ENCODE measurements at places on chromosomes 2 and 18.

GRCh38 chr18:62258616-62259015, 66.5 kb upstream of the TNFRSF11A start:
- no peak for DNase-seq

- DNase-seq = no peak
Observed at GRCh38 chr2:24110660-24111303, 12.4 kb downstream of the PFN4 start.

DNA sequence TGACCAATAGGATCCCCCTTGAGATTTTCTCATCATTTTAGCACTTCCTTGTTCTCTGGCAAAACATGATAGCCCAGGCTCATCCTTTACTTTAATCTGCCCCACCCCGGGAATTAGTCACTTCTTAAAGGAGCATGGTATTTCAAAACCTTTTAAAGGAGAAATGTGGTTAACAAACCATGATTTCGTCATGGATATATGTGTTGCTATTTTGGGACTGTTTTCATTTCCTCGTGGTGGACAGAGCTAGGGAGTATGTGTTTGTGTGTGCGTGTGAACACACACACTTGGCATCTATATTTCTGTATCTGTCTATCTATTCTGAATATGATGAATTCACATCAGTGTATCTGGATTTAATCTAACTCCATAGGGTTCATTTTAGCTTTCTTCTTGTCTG, 128.1 kb downstream of the BIRC6 start:
- no peak for DNase-seq

- DNase-seq = no peak
Observed at GRCh38 chr2:171522052-171522787, at the start of gene CYBRD1. Gene CYBRD1 (plus strand): TSS chr2:171522474. CDS start chr2:171522546, 72 bp downstream.

DNA sequence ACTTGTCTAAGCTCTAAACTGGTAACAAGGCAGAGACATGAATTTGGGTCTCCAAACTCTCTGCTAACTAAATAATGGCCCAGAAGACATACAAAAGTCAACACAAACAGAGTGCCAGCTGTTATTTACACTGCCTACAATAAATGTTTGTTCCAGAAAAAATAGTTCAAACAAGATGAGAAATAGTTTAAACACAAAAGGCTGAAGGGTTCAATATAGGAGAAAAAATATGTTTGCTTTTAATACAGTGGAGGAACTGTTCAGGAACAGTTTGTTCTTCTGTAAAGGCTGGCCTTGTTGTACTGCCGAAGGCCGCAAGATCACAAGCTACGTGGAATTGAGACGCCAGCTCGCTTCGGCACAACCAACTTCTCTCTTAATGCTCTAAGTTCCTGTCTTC, 74.6 kb downstream of the AFF3 start:
- DNase-seq = no peak

- DNase-seq = no peak
Observed at GRCh38 chr2:232447638-232448303, 8.2 kb upstream of the ALPI start.

- no peak for DNase-seq
Observed at GRCh38 chr2:26578581-26578980, 62.6 kb downstream of the CIB4 start.

- no peak for DNase-seq
Observed at GRCh38 chr18:9706081-9706935, 1.8 kb upstream of the RAB31 start.

DNA sequence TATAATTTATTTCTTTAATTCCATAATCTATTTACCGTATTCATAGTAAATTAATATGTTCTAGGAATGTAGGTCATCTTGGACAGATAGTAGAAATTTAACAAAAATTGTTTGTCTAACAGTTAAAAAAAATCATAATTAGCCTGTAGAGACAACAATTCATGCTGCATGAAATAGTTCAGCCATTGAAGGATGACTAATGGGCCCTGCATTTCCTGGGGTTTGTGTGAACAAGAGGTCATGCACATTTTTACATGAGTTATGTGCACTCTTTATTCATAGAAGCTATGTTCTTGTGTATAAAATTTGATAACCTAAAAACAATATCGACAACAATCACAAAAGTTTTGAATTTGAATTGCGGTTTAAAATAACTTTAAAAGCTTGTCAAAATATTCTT, 1663.6 kb downstream of the SUCLG1 start:
- DNase-seq = no peak

DNA sequence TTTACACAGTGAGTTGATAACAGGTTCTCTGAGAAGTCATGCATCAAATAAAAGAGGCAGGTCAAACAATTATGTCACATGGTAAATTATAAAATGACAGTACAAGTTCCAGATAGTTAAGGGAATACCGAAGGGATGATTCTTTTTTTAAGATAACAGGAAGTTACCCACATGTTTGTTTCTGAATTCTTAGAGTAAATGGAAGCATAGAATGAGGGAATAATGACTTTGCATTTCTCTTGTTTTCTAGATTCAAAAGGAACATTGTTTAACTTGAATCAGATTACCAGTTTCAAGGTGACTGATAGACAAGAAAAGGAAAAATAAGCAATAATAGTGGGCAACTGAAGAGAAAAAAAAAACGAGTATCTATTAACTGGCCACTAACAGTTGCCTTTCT, 124.5 kb downstream of the MIB1 start:
- DNase-seq = no peak

DNA sequence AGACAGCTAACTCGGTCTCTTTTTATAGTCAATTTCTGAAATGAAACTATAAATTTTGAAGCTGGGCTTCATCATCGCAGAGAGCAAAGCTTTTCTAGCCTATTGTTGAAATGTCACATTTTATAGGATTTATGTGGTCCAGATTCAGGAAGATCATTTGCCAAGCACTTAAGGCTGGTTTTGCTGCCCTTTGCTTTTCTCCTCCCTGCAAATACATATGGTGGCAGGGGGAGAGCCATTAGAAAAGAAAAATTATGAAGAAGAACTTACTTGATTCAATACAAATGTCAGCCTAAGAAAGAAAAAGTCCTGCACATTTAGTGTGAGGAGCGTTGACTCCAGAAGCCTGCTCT, 206.9 kb upstream of the NRP2 start:
- DNase-seq = no peak

DNA sequence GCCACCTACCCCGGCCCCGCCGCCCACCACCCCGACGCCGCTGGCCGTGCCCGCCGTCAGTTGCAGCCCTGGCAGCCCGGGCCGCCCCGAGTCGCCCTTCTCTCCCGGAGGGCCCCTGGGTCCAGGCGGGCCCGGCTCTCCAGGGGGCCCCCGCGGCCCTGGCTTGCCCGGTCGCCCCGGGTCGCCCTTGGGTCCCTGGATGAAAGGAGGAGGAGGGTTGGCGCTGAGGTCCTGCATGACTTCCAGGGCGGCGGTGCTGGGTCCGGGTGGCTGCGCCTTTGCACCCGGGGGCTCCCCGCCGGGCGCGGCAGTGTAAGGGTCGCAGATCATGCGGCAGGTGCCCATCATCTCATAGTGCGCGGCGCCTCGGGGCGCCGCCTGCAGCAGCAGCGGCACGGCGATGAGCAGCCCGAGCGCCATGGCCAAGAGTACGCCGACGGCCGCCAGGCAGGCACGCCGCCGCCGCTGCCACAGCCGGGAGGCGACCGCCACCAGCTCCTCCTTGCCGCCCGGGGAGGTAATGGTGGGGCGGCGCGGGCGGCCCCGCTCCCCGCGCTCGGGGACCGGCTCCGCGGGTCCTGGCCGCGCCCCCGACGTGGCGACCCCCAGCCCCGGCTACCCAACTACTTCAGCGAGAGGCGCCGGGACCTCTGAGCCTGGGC, 570 bp downstream of the C1QL2 start:
- no peak for DNase-seq

DNA sequence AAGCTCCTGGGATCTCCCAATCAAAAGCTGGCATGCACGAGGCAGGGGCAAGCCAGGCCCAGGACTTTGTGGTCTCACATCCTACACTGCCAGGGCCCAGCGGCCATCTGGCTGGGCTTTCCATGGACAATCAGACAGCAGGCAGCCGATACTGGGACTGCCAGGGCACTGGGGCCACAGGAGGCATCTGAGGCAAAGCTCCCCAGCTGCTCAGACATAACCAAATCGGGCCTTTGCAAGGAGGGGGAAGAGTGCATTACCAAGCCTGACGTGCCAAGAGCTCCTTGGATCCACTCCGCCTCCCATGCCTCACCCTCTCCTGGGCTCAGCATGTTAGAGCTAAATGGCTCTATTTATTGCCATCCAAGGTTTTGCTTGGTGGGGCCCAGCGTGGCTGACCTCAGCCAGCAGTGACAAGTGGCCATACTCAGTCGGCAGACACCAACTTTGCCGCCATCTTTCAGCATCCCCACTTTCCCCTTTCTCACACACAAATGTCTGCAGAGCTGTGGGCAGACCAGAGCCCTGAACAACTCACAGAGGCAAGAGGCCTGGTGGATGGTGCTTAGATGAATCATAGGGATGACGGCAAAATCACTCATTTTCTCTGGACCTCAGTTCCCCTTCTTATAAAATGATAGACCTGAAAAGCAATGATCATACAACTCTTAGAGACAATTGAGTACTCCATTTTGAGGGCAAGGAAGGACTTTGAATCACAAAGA, 200.8 kb downstream of the TTC32 start:
- no peak for DNase-seq

Measured in NCI-H1092 (cell line).